ENCODE measurements at places on chromosomes 1 and 21.

DNA sequence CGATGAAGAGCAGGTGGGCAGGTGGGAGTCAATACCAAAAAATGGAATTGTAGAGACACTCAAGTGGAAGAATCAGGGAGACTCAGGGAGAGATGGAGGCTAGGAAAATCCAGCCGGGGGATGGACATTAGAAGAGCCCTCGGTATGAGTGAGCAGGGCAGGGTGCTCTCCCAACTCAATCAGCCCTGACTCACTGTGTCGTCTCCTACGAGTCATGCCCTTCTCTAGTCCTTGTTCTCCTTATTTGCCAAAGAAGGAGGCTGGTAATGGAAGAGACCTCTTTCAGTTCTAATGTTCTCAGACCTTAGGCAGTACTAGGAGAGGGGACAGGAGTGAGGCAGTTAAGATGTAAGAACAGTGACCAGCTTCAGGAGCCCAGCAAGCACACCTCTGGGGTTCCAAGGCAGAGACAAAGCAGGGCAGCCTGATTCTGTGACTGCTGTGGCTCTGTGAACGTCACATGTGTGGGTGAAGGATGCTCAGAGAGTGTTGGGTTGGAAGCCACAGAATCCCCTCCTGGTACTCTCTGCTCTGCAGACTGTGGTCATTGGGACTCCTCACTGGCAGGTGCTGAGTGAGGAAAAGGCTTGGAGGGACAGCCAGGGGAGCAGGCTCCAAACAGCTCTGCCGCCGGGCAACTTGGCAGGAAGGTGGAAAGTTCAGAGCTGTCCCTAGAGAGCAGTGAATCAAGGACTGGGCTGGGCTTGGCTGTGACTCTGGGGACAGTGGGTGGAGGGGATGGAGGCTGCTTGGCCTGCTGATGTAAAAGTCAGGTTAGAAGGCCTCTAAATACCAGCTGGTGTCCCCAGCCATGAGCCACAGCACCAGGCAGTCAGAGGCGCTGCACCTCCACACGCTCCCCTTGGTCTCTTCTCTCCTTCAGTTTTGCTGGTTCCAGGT is 11.1 kb upstream of the GJA5 start:
- no peak for DNase-seq

GRCh38 chr21:34730756-34731445 is 62.1 kb downstream of the CLIC6 start:
- no peak for DNase-seq

- DNase-seq: no peak
These were observed 34.7 kb downstream of the VPS26C start for GRCh38 chr21:37232274-37233018.

DNA sequence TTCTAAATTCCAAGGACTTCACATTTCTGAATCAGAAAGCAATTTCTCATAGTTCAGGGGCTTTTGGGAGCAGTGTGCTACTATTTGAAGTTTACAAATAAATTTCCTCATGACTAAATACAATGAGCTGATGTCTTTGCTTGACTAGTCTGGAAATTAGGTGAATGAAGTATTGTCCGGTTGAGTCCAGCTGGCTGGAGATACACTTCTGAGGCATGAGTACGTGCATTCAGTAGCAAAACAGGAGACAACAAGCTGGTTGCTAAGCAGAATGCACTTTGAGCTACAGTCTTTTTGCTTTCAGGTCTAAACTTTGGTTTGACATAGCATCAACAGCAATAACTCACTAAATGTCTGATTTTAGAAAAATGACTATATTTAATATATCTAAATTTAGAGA is 27.1 kb downstream of the ZNHIT6 start:
- DNase-seq: no peak

DNA sequence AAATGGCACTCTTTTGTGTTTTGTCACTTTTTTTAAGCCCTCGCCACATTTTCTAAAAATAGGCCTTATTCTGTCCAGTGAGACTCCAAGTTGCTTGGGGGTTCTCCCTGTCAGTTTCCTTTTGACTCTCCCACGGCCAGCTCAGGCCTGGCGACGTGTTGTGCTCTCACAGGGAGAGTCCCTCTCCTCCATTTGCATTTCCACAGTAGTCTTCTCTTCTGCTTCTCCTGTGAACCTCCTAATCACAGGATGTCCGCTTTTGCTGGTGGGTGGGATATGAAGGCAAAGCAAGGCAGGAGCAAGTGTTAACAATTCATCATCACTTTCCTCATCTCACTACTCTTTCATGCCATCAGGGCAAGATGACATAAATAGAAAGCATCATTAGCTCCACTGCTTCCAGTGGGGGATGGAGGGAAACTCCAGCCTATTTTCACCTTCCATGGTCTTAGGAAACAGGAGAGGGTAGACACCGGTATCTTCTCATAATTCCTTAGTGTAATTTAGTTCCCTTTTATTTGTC is 99.8 kb downstream of the INTS7 start:
- DNase-seq: no peak

GRCh38 chr1:47507144-47507543 is 69.3 kb downstream of the FOXD2 start:
- no peak for DNase-seq

GRCh38 chr1:113388621-113389358 is 1.5 kb upstream of the MAGI3 start:
- no peak for DNase-seq

DNA sequence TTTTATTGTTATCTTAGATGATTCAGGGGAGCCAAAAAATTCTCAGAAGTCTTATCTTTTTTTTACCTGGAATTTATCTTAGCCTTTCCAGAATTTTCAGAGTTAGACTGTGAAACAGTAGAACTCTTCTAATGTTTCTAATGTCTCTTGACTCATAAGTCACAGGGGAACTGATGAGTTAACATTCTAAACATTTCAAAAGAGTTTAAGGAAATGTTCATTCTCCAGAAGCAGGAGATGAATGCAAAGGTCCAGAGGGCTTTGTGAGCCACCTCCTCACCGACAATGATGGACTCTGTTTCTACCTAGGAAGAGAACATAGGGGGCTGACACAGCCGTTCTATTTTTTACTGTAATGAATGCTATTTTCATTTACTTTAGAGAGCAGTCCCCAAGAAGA is 157.5 kb downstream of the BRINP2 start:
- no peak for DNase-seq

- DNase-seq: no peak
These were observed 59.4 kb upstream of the SERBP1 start for GRCh38 chr1:67489643-67490042.

DNA sequence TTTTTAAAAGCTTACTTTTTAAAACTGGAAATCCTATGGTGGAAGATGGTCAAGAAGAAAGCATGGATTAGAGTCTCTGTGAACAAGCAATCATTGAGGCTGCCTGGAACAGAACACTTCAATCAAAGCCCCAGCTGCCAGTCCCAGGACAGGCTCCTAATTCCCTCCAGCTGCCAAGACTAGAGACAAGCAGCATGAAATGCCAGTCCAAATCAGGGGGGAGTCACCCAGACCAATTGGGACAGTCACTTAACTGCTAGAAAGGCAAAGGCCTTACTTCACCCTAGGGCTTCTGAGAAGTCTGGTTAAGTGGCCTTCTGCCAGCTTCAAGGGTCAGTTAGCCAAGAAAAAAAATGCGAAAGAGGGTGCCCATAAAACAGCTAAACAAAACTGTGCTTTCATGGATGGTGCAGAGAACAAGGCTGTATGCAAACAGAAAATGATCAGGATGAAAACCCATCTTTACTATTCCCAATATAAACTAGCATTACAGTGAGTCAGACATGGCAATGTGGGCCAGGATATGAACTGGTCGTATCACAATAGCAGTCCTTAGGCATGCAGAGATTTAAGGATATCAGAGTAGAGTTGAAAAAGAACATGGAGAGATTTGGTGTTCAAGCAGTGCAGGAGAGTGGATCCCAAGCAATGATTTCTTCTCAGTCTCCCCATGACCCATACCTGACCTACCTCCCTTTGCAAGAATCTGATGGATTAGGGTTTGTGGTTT is 31.0 kb upstream of the MAN1A2 start:
- no peak for DNase-seq

DNA sequence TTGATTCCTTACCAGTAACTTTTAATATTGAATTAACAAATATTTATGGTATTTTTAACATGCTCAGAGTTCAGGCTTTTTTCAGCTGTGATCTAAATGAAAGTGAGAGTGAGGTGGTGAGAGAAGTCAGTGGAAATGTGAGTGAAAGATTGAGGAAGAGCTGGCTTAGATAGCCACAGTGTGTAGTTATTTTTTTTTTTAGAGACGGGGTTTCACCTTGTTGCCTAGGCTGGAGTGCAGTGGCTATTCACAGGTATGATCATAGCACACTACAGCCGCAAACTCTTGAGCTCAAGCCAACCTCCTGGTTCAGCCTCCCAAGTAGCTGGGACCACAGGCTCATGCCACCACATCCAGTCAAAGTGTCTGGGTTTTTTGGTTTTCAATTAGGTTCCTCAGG is 10.9 kb downstream of the RNF11 start:
- DNase-seq: no peak

DNA sequence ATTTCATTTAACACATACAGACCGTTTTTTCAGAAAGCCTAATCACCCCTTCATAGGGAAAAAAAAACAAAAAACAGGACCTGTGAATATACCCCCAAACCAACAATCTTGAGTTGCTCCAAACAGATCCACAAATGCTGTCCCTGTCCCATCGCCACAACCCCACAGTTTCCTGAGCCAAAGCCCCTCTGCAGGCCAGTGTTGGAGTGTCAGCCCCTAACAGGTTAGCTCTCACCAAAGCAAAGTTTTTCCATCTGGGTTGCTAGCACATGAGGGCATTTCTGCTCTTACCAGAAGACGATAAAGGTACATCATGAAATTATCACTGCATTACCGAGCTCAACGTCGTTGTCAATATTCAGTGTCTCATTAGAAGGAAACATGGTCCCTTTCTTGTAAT is 40.8 kb downstream of the MCOLN2 start:
- no peak for DNase-seq

DNA sequence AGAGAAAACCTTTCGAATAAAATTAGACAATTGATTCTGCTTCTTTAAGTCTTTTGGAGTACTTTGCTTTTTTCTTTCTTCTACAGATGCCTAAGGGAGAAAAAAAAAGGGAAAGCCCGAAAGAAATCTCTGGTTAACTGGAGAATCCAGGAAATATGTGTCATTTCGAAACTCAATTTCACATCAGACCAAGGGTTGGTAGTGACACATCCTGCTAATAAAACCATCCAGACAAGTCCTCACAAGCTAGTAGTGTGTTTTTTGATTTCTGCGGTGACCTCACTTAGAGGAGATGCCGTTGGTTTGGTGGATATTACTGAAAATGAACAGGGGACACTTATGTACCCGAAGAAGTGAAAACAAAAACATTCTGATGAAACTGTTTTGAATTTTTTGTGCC is 726.5 kb upstream of the ADAMTS5 start:
- DNase-seq: no peak

DNA sequence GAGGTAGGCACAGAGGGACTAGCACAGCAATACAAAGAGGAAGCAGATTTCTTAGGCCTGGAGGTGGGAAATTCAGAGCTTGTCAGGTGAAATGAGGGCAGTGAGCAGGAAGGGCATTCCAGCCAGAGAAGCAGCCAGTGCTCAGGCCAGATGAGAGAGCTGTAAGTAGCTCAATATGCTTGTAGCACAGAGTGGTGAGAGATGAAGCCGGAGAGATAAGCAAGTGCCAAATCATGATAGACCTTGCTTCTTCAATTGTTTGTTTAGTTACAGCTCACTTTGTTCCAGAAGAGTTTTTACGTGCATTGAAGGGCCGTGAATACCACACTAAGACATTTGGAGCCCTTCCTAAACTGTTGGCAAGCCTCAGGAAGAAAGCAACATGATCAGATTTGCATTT is 42.0 kb upstream of the ADAMTS1 start:
- DNase-seq: no peak

DNA sequence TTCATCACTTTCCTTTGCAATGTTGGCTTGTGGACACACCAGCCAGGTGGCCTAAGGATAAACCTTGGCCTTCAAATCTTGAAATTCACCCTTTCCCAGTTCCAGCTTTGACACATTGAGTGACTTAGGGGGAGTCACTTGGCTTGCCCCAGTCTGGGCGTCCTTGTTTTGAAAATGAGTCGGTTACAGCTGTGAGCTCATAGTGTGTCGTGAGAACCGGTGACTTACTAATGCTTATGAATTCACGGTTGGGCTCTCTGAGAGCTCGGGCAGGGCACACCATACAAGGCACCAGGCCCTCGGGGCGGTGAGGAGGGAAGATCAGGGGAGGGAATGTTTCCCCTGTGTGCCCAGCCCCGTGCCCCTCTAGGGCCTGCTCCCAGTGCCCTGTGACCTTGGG is 126.9 kb upstream of the TMPRSS2 start:
- DNase-seq: peak; percentile 28

DNA sequence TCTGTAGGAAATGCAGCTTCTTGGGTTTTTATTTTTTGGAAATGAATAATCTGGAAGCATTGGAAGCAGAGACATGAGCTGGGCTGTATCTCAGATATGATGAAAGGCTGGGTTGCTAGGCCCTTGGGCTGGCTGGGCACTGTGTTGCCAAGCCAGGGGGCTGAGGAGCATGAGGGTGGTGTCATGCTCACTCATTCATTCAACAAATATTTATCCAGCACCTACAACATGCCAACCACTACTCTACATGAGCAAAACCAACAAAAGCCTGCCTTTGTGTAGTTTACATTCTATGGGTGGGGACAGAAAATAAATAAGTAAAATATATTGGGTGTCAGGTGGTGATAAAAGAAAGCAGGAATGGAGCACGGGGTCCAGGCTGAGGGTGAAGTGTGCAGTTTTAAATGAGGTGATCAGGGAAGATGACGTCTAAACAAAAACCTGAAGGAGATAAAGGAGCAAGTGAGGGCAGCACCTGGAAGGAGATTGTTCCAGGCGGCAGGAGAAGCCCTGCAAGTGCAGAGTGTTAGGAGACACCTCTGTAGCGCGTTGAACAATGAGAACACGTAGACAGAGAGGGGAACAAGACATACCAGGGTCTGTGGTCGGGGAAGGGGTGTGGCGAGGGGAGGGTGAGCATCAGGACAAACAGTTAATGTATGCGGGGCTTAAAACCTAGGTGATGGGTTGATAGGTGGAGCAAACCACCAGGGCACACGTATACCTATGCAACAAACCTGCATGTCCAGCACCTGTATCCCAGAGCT is 10.9 kb downstream of the TAGLN2 start:
- DNase-seq: no peak

- DNase-seq: no peak
These were observed 614 bp upstream of the CACNA1E start for GRCh38 chr1:181482521-181483284.

DNA sequence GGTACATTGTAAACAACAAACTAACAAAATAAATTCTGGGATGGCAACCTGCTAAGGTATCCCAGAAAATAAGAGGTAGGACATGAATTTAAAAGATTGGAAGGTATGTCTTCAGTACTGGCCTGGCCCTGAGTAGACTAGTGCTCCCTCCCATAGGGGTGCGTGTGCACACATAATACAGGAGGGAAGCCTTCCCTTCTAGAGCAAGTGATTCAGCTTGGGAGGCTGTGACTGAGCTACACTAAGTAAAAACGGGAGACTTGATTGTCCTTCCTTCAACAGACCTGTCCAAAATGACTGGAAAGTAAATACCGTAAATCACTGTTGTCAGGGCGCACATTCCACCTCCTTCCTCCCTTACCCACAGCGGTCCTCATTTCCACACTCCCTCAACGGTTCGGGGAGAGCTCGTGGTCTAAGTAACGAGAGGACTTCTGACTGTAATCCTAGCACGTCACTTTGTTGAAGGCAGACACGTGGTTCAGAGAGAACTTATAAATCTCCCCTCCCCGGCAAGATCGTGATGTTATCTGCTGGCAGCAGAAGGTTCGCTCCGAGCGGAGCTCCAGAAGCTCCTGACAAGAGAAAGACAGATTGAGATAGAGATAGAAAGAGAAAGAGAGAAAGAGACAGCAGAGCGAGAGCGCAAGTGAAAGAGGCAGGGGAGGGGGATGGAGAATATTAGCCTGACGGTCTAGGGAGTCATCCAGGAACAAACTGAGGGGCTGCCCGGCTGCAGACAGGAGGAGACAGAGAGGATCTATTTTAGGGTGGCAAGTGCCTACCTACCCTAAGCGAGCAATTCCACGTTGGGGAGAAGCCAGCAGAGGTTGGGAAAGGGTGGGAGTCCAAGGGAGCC is at the start of gene TGFB2:
Gene TGFB2 (plus strand): TSS at position 523 of the 859 bp plus-strand sequence. CDS start 1,366 bp downstream, outside the sequence.
- peak; percentile 73 for DNase-seq

Data from sciatic nerve (tissue), 2 donors.